Liver (tissue), 10 donors: ENCODE measurements at places on chromosomes 6 and 20.

GRCh38 chr6:135324531-135324930 lies 143.4 kb downstream of the MYB start:
- no peak for DNase-seq

DNA sequence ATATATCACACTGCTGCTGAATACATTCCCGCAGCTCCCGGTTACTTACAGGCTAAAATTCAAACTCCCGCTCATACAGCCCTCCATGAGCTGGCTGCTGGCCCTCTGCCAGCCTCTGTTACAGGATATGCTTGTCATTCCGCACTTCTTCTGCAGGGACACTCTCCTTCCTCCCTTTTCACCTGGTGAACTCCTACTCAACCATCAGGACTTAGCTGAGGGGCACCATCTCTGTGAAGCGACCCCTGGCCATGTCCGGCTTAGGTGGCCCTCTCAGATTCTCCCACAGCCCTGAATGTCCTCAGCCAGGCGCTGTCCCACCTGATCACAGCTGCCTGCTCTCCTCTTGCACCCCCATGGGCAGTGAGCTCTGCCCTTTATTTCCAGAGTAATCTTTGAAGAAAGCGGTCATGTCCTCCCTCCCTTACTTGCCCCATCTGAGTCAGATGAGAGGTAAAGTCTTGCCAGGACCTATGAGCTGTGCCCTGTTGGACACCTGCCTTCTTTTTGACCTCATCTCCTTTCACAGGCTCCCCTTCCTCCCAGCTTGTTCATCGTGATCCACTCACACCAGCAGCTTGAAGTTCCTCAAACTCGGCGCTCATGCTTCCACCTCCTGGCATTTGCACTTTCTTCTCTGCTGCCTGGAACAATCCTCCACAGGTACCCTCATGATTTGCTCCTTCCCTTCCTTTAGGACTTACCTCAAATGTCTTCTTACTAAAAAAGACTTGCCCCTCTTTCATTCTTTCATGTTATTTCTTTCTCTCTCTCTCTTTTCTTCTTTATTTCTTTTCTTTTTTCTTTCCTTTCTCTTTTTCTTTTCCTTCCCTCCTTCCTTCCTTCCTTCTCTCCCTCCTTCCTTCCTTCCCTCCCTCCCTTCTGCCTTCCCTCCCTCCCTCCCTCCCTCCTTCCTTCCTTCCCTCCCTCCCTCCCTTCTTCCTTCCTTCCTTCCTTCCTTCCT lies 5.6 kb downstream of the CYP24A1 start:
- no peak for DNase-seq

- DNase-seq: peak; percentile 57
Measured at GRCh38 chr20:34473262-34473883, 42.8 kb upstream of the DYNLRB1 start.

GRCh38 chr6:8819446-8819845 lies 384.1 kb upstream of the SLC35B3 start:
- DNase-seq: no peak

DNA sequence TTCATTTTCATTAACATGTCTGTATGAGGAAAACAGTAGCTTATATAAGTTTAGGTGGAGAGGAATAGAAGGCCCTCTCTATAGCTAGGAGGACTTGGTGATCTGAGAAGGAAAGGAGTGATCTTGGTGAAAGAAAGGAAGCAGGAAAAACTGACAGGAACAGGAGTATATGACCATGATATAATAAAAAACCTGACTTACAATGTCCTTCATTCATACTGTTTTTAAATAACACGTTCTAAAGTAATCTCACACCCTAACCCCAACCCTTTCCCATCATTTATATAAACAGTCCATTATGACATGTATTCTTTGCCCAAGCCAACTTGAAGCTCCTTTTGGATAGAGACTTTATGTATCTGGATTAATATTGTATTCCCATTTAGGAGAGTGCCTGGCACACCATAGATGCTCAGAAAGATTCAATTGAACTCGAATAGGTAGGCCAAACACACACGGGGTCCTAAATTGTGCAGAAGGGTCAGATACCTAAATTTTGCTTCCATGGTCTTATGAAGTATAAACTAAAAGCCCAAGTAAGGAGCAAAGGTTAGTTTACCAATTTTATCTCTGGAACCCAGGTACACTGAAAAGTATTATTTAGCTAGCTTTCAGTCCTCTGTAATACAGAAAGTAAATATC lies 75.9 kb downstream of the OR2B2 start:
- DNase-seq: no peak

- DNase-seq: no peak
Measured at GRCh38 chr20:25496165-25496967, 88.9 kb downstream of the GINS1 start.

DNA sequence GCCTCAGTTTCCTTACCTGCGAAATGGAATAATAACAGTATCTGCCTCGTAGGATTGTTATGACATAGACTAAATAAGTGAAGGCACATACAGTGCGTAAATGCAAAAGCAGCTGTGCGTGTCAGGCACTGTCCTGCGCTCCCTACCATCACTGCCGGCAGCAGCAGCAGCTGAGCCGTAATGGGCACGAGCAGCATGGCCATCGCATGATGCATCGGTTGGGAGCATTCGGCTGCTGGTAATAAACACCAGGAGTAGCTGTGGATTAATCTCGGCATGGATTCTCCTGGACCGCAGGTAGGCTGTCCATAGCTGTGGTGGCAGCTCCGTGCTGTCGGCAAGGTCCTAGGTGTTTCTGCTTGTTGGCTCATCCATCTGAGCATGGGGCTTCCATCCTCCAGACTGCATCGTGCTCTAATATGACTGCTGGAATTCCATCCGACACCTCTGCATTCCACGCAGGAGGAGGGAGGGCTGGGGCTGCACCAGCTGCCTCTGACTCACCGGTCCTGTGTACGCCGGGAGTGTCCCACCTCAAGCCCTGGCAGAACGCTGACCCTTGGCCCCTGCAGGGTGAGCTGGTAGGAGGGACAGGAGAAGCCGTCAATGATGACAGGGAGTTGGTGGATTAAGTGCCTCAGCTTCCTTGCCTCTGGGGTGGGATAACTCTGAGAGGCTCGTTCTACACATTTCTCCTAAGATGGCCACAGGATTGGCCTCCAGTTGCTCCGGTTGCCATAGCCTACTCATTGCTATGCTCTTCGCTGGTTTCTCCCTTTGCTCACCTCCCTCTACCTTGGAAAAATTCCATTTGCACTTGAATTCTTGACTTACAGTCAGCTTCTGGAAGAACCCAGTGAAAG lies 100.9 kb upstream of the PMEPA1 start:
- DNase-seq: no peak
